ENCODE measurements at places on chromosomes 1 and 21.

- no peak for DNase-seq
Observed at GRCh38 chr1:50651476-50652263, 228.4 kb upstream of the DMRTA2 start.

DNA sequence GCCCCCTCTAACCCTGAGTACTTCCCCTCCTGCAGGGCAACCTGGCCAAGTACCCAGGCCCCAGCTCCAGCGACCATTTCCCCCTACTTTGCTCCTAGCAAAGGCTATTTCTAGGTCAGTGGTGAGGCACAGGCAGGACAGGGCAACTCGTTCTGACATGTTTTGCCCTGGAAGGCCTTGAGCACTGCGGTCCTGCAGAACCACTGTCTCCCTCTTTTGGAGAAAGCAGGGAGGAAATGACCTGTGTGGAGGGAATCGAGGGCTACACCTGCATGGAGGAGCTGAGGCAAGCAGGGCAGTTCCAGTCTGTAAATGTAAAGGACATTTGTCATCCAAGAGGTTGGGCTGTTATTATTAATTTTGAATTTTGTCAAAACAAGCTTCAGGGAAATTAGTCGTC, 99.1 kb downstream of the PPIAL4G start:
- no peak for DNase-seq

- DNase-seq: no peak
Observed at GRCh38 chr1:201310986-201311355, 27.7 kb downstream of the PKP1 start.

DNA sequence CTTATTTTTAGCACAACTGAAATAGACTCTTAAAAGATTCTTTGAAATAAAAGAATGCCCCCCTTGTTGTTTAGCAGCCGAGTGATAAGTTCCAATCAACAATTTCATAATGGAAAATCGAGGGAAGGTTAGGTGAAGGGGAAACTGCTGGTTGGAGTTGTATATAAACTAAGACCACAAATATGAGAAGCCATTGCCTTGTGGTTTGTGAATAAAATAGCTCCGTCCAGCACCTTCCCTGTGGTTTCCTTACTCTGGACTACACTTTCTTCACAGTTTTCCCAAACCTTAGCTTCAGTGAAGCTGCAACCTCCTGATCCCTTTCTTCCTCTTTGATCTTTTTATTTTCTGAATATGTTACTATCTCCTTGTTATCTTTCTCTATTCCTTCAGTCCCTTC, 6.7 kb upstream of the RAB3GAP2 start:
- no peak for DNase-seq

GRCh38 chr1:202266061-202266765, 72.6 kb downstream of the LGR6 start:
- no peak for DNase-seq

GRCh38 chr1:163335216-163335615, 13.5 kb downstream of the NUF2 start:
- no peak for DNase-seq

- DNase-seq: no peak
Observed at GRCh38 chr1:201732351-201732750, 96.6 kb upstream of the IPO9 start.

DNA sequence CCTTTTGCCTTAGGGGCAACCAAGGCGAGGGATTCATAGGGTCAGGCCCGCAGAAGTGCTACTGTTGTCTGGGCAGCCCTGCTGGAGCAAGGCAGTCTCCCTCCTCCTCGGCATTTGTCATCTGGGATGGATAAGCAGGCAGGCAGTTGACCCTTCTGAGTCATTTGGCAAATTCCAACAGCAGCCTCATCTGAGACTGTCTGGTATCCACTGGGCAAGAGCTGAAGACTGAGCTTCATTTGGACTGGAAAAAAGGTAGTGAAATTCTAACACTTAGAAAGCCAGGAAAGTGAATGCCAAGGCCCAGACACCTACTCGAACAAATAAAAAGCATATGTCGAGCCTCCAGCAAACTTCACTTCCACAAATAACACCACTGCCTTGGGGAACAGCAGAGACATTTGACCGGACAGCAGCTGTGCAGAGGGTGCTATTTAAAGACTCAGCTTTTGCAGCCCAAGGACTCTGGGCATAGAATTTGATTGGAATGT, 4.0 kb upstream of the ZBTB40 start:
- DNase-seq: no peak
